ENCODE measurements at places on chromosomes 11 and 22. TPM values are rescaled to one million over a fixed set of nuclear protein-coding genes. Genes with fewer than 3 reads are reported as not detected.

RASGRP2 gene
- total RNA-seq, result 14.5 TPM

SCN3B gene
- total RNA-seq, result not detected

ZFTA gene
- total RNA-seq, result 3.8 TPM

OR5P2 gene
- total RNA-seq, result not detected

FZD4 gene
- 0.02 TPM for total RNA-seq

PACSIN2 gene
- total RNA-seq, result 32.5 TPM

C2CD3 gene
- 37.4 TPM for total RNA-seq
